Activated naive CD4-positive, alpha-beta T cell treated with anti-CD3 and anti-CD28 coated beads, Interleukin-2, amount 50 U/mL, for 16 hours (primary cell): ENCODE measurements at places on chromosomes 6 and 20.
A peak's percentile ranks its signal among the peaks of the same experiment; 100 is the strongest.

GRCh38 chr6:23183846-23184245 lies 614.5 kb downstream of the HDGFL1 start:
- DNase-seq: no peak

DNA sequence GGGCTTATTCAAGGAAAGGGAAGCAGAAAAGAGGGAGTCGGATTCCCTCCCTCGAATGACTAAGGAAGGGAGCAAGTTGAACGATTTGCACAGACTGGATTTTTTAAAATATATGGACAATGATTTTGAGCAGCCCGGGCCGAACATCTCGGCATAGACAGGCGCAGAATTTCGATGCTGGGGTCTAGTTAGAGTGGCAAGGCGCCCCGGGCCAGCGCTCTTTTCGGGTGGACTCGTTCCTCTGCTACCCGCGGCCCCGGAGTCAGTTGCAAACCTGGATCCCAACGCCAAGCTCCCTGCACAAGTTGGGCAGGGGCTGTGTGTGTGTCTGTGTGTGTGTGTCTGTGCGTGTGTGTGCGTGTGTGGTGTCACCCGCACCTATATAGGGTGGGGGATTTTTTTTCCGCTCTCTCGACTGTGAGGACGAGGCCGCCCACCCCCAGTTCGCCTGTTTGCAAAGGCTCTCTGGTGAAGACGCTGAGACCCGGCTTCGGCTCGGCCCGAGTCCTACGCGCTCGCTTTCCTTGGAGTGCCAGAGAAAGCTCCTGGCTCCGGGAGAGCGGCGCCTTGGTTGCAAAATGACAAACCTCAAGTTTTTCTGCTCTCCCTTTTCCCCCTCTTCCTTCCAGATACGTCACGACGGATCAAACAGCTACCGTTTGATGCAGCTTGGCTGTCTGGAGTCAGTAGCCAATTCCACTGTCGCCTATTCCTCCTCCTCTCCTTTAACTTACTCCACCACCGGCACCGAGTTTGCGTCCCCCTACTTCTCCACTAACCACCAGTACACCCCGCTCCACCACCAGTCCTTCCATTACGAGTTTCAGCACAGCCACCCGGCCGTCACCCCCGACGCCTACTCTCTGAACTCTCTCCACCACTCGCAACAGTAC lies 1.4 kb downstream of the TFAP2D start:
- DNase-seq: no peak

DNA sequence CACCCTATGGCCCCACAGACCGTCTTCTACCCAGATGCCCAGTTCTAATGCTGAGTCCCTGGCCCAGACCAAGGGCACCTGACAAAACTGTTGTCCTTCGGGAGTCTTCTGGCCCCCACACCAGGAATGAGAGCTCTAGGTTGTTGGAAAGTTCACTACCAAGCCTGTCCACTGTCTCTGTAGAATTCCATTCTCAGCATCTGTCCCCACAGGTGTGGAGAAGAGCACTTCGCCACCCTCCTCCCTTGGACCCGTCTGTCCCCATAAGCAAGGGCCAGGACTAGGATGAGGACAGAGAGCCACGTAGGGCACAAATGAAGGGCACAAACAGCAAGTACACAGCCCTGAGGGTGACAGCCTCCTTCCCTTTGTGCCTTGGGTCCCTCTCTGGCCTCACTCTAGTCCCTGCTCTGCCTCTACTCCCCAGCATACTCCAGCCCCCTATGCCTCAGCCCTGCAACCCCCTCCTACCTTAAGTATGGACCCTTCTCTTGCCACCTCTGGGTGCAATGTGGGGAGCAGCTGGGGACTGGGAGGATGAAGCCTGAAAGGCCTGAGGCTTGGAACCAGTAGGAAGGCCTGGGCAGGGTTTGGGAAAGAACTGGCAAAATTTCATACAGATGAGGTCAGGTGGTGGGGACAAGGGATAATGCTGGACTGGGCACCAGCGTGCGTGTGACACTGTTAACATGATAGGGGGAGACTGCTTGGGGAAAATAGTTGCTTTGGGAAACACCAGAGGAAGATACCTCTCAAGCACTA lies 4.3 kb downstream of the LZTS3 start:
- DNase-seq: no peak

DNA sequence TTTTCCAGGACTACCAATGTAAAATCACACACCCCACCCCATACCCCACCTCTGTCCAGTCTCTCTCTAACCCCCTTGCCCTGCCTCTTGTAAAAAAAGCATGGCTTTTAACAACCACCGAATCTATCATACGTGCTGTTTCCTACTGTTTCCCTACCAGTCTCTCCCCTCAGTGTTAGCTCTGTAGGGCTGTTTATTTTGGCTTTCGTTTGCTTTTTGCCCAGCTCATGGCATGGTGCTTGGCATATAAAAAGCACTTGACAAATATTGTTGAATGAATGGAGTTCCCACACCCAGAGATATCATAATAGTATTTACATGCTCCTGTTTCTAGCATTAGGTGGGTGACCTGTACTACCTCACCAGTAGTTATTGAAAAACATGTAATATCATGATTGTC lies 148.2 kb downstream of the OPRM1 start:
- DNase-seq: no peak

- DNase-seq: no peak
Measured at GRCh38 chr6:21000331-21000801, 466.1 kb downstream of the CDKAL1 start.

DNA sequence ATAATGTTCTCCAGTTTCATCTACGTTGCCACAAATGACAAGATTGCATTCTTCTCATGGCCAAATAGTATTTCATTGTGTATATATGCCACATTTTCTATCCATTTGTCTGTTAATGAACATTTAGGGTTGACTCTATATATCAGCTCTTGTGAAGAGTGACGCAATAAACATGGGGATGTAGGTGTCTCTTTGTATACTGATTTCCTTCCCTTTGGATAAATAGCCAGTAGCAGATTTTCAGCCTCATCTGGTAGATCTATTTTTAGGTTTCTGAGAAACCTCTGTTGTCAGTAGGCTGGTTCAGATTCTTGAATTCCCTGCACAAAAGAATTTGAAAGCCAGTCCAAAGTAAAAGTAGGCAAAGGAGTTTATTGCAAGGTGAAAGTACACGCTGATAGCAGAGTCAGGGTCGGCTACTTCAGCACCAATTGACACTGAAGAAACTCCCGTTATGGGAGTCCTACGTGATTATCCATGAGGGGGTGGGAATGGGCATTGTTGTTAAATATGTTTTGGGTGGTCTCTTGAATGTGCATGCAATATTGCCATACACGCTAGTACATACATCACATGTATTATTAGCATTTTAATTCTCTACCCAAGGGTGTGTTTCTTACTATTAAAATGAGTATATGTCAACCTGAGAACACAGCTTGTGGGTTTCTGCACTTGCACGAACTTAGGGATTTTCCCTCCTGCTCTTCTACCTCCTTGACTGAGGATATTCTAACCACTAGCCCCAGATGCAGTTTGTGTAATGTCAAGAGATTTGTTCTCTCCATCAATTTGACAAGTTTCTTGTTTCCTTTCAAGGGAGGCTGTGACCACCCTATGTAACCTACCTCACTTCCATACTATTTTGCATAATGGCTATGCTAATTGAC lies 14.4 kb upstream of the SLC17A2 start:
- no peak for DNase-seq

GRCh38 chr6:124964764-124965105 lies 2.5 kb downstream of the RNF217 start:
- no peak for DNase-seq

DNA sequence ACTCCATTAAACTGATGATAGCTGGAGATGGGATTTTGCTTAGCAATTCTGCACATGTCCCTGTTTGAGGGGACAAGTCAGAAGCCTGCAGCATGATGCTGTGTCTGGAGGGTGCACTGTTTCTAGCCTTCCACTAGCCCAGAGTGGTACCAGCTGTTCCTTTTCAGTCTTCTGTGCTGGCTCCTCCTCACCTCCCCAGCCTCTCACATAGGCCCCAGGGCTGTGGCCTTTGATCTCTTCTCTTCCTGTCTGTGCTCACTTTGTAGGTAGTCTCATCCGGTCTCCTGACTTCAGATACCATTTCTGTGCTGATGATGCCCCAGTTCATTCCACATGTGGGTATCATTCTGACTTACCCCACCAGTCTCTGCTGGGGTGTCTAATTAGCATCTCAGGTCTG lies 126.3 kb downstream of the HIVEP1 start:
- DNase-seq: peak; percentile 22

DNA sequence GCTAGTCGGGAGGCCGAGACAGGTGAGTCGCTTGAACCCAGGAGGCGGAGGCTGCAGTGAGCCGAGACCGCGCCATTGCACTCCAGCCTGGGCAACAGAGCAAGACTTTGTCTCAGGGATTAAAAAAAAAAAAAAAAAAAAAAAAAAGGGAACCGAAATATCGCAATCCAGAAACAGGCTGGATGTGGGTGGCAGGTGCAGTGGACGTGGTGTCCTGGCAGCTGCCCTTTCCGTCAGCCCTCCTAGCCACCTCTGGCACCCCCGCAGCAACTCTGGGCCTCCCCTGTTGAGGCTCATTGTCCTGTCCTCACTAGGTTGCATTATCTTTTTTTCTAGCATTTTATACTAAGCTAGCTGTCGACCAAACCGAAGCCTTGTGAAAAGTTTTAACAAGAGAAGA lies 113.5 kb downstream of the DTNBP1 start:
- DNase-seq: no peak

DNA sequence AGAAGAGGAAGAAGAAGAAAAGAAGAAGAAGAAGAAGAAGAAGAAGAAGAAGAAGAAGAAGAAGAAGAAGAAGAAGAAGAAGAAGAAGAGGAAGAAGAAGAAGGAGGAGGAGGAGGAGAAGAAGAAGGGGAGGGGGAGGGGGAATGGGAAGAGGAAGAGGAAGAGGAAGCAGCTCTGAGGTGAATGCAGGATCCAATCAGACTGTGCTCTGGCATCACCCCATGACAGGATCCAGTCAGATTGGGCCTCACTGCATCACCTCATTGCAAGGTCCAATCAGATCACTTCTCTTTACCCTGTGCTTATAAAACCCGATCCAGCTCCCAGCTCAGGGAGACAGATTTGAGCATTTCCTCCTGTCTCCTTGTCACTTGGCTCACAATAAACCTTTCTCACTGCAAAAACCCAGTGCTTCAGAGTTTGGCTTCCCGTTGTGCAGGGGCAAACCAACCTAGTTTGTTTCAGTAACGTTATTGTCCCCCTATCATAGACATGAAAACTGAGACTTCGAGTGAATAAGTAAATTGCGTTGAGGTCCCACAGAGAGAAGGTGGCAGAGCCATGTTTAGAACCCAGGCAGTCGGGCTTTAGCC lies 28.6 kb upstream of the YWHAB start:
- no peak for DNase-seq

DNA sequence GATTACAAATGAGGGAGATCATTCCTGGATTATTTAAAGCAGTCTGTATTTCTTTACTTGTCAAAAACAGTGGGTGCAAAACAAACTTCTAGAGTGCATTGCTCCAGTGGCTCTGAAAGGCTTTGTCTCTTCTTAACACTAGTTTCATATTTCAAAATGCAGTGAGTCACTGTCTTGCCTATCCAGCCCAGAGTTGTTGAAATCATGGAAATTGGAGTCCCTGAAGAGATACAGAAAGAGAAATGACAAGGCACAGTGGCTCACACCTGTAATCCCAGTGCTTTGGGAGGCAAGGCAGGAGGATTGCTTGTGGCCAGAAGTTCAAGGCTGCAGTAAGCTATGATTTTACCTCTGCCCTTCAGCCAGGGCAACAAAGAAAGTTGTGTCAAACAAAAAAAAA lies 11.3 kb downstream of the SLC2A12 start:
- DNase-seq: no peak

DNA sequence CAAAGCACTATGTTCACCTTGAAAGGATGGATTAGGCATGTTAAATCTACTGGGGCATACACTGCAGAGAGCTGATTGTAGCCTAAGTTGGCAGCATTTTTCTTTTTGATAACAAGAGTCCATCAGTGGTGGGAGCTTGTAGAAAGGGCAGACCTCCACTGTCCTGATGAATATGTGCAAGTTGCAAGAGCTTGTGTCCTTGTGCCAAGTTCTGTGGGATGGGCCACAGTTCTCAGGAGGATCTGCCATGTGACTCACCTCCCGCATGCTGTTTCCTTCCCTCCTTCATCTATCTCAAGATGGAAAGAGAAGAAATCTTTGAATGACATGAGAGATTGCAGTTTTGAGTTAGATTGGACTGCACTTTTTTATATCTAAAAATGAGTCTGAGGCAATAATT lies 58.3 kb upstream of the GGTLC1 start:
- no peak for DNase-seq

GRCh38 chr20:22823119-22823518 lies 212.0 kb upstream of the SSTR4 start:
- no peak for DNase-seq

GRCh38 chr6:116008470-116009243 lies 52.0 kb downstream of the FRK start:
- no peak for DNase-seq

DNA sequence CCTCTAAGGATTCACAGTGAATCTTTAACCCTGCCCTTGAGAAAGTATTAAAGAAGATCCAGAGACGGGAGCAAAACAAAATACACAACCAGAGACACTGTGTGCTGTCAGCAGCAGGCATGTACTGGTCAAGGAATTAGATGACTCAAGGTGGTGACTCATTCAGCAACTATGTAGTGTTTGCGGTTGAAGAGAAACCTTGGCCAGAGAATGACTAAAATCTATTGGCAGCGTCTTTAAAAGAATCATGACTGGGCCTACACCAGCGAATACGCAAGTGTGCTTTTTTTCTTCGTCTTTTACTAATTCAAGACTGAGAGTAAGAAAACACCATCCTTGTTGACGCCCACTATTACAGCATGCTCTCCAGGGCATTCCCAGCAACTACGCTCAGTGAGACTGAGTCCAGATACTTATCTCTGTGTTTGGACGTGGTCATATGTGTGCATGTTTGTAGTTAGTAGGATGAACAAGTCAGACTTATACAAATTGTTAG lies 72.4 kb upstream of the BACH2 start:
- DNase-seq: no peak

- no peak for DNase-seq
Measured at GRCh38 chr6:12603673-12604049, 112.9 kb upstream of the PHACTR1 start.

GRCh38 chr20:64130271-64130670 lies 22.9 kb upstream of the NPBWR2 start:
- DNase-seq: no peak

DNA sequence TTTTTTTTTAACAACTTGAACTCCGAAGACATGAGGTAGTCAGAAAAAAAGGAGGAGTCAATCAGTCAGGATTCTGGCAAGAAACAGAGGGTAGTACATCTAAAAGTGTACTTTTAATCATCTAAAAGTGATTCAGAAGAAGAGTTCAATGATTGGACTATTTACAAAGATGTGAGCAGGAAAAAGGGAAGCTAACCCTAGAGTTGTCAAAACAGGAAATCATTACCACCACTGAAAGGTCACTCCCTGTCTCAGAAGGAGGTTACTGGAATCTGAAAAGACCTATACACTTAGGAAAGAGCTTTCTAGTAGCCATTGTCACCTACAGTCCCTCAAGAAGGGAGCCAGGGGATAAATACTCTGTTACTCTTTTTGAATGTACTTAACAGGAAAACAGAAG lies 16.7 kb upstream of the LMBRD1 start:
- no peak for DNase-seq
